Activated CD4-positive, alpha-beta T cell treated with anti-CD3 and anti-CD28 coated beads for 36 hours (primary cell): ENCODE measurements at places on chromosomes 6 and 20. TPM values are rescaled to one million over a fixed set of nuclear protein-coding genes. Genes with fewer than 3 reads are reported as not detected.

DNA sequence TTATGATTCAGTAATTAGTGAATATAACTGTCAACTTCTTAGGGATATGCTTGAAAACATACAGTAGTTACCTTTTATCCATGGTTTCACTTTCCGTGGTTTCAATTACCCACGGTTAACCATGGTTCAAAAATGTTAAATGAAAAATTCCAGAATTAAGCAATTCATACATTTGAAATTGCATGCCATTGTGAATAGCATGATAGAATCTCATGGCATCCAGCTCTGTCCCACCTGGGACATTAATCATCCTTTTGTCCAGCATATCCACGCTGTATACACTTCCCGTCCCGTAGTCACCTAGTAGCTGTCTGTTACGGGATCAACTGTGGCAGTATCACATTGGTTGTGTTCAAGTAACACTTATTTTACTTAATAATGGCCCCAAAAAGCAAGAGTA, 781.7 kb upstream of the CITED2 start:
- H3K36me3 ChIP-seq, result no peaks in the 10 kb centered on the region
- H3K27ac ChIP-seq, result no peak overlapping the region
- DNase-seq, result no peak
- H3K4me3 ChIP-seq, result no peak overlapping the region
- H3K27me3 ChIP-seq, result peaks cover 6% of the 10 kb centered on the region

DNA sequence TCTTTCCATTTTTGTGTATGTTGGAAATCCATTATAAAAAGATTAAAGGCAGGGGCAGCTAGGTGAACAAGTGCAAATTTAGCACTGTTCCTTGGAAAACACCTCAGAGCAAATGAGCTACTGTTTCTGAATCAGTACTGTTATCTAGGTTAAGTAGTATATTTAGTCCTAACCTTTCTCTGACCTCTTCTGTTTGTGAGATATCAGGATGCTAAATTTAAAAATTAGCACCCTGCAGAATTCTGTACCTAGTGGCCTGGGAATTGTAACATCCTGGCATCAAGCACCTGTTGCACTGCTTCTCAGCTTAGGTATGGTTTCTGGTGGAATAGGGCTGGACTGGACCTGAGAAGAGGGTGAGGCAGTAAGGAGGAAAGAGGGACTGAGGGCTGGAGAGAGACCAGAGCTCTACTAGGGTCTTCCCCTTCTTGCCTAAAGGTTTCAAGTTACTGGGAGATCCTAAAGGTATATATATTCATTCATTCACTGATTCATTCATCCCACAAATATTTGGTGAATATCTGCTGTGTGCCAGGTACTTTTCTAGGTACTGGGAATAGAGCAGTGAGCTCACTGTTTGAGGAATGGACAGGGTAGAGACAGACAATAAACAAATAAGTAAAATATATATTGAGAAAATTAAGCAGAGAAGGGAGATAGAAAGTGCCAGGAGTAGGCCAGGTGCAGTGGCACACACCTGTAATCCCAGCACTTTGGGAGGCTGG, 5.2 kb downstream of the ZNF76 start:
- no peak overlapping the region for H3K4me3 ChIP-seq
- peaks cover 51% of the 10 kb centered on the region for H3K4me1 ChIP-seq
- DNase-seq, result no peak
- no peak overlapping the region for H3K27ac ChIP-seq
- H3K36me3 ChIP-seq, result peaks cover 5% of the 10 kb centered on the region

- no peak overlapping the region for H3K4me3 ChIP-seq
- H3K27ac ChIP-seq, result no peak overlapping the region
- peaks cover 14% of the 10 kb centered on the region for H3K27me3 ChIP-seq
- H3K36me3 ChIP-seq, result no peaks in the 10 kb centered on the region
- H3K4me1 ChIP-seq, result peaks cover 21% of the 10 kb centered on the region
Observed at GRCh38 chr6:145018027-145018426, 717.3 kb downstream of the EPM2A start.

DNA sequence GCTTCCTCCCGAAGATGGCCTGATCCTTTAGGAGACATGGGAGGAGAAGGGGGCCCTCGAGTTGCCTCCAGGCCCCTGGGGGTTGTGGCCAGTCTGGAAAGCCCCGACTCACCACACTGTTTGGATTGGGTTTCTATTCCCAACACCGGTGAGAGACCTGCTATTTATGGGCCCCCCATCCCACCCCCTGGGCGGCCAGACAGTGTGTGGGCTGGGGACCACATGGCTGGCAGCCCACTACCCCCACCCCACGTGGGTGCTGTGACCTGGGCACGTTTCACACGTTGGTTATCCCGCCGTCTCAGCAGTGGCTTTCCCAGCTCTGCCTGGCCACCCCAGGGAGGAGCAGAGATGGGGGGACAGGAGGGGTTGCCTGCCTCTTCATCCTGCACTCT, 116.1 kb downstream of the VEGFA start:
- no peak overlapping the region for H3K4me3 ChIP-seq
- no peak for DNase-seq
- H3K36me3 ChIP-seq, result no peaks in the 10 kb centered on the region
- H3K27ac ChIP-seq, result no peak overlapping the region

Gene ID4
- not detected for total RNA-seq

Gene CDH26
- 0.88 TPM for total RNA-seq

Gene CFB
- total RNA-seq, result 0.96 TPM
